ENCODE measurements at places on chromosomes 2 and 18.

GRCh38 chr2:78355967-78356366 is 669.5 kb upstream of the REG3G start:
- DNase-seq, result no peak

- no peak for DNase-seq
These were observed 68.9 kb upstream of the DNER start for GRCh38 chr2:229783108-229783721.

DNA sequence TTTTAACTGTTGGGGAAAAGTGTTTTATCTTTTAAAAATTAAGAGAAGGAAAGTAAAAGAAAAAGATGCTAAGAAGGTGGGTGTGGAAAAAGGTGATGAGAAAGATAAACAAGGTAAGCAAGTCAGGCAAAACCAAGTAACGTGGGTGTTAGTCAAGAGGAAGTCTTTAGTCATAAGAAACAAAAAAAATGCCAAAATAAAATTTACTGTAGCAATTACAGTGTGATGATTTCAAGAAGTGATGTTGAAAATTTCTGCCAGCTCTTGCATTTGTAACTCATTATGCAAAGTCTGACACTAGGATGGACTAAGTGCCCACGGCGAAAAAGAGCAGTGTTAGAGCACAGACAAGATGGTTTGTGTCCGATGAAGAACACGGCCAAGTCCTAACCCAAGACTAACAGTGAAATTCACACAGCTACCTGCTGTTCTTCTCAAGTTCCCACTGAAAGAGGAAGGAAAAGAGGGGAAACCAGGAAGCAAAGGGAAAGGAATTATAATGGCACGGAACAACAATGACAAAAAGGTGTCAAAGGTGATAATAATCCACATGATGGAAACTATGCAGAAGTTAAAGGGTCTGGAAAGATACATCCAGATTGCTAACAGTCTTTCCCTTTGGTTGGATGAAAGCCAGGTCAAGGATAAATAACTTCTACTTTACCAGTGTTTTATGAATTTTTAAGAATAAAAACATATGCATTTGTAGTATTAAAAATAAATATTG is 34.1 kb downstream of the NOL10 start:
- no peak for DNase-seq

GRCh38 chr2:54285451-54285850 is 29.4 kb upstream of the TSPYL6 start:
- DNase-seq, result no peak

DNA sequence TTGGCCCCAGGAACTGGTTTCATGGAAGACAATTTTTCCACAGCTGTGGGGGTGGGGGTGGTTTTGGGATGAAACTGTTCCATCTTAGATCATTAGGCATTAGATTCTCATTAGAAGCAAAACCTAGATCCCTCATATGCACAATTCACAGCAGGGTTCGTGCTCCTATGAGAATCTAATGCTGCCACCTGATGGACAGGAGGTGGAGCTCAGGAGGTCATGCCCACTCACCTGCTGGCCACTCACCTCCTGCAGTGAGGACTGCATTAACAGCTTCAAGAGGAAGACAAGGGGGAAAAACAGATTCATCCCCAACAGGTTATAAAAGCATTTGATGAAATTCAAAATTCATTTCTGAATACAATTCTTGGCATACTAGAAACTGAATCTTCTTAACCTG is 38.5 kb downstream of the THAP4 start:
- DNase-seq, result no peak

- no peak for DNase-seq
These were observed 101.1 kb upstream of the LPIN2 start for GRCh38 chr18:3114026-3114425.

GRCh38 chr2:177058747-177059146 is 153.8 kb upstream of the HNRNPA3 start:
- DNase-seq, result no peak

DNA sequence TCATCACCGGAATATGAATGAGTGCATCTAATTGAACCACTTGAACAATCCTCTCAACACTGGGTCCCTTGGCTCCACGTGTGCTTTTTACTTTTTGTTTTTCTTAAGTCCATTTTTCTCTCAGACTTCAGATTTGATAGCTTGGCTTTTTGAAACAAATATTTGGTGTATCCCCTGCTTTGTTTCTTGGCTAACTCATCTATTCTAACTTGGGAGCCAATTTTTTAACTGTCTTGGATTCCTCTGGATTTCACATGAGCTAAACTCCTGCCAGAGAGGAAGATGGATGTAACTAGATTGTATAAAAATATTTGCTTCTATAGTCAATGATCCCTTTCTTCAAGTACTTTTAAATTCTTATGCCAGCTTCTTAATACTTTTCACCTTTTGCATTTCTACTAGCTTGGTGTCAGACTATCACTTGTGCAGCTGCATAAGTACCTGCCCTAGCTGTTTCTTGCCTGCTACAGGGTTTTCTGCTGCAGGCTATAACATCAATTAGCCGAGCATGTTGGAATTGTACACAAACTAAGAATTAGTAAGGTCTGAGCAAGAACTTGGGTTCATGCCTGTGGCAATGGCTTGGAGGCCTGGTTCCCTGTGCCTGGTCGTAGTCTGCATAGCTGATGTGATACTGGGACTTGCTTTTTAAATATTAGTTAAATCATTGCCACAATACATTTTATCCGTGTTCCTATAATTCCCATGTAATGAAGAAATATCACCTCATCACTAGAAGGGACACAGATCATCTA is 281.5 kb downstream of the EN1 start:
- DNase-seq, result no peak

- no peak for DNase-seq
These were observed 167.2 kb downstream of the FBXO15 start for GRCh38 chr18:73980289-73980979.

GRCh38 chr18:48488388-48488850 is 50.4 kb upstream of the CTIF start:
- peak; percentile 97 for DNase-seq

GRCh38 chr2:222623756-222624309 is 32.1 kb downstream of the FARSB start:
- no peak for DNase-seq
